GM12865 (cell line): ENCODE measurements at places on chromosomes 4 and X.

DNA sequence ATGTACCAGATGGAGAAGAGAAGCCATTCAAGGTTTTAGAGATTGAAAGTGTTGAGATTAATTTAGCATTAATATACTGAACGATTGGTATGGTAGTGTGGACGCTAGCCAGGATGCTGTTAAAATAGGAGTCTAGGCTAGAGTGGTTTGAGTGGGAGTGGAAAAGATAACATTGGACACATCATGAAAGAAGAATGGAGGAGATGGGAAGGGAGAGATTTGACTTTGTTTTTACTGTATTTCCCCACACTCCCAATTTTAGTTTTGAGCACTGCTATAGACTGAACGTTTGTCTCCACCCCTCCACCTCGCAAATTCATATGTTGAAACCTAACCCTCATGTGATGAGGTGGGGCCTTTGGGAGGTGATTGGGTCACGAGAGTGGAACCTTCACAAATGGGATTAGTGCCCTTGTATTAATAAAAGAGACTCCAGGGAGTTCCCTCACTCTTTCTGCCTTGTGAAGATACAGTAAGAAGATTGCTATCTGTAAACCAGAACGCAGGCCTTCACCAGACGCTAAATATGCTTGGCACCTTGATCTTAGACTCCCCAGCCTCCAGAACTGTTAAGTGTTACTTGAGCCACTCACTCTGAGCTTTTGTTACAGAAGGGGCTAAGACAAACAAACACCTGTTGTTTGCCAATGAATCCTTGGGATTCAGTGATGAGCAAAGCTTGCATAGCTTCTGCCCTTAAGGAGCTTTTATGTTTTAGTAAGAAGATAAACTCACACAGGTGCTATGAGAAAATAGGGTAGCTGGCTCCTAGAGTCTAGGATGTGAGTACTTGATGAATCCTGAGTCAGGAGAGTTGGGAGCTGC lies 25.8 kb downstream of the USP9X start:
- DNase-seq, result no peak

- no peak for DNase-seq
Observed at GRCh38 chrX:120462370-120462769, 6.7 kb downstream of the LAMP2 start.

DNA sequence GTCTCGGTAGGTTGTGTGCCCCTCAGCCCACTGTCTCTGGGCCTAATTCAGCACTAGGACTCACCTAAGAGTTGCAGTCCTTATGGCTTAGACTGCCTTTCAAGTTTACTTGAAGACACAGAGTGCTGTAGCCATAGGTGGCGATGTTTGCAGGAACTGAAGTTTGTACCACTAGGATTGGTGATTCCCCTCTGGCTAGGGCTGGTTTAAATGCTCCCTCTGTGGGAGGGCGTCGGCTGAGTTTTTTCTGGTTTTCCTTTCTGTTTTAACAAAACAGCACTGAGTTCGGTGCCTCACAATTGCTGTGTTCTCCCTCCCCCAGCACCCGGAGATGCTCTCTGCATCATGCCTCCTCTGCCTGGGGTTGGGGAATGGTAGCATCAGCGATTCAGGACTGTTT lies 480.9 kb downstream of the PCDH11X start:
- DNase-seq, result no peak

- no peak for DNase-seq
Observed at GRCh38 chr4:74127745-74128144, 28.8 kb upstream of the CXCL2 start.

GRCh38 chr4:158428242-158428641 lies 93.4 kb upstream of the RXFP1 start:
- no peak for DNase-seq

- DNase-seq, result no peak
Observed at GRCh38 chr4:66694739-66695138, 850.6 kb downstream of the CENPC start.

GRCh38 chrX:65034668-65035445 lies 58.6 kb upstream of the ZC4H2 start:
- DNase-seq, result peak; percentile 91

- DNase-seq, result no peak
Observed at GRCh38 chrX:74132280-74132679, 171.7 kb upstream of the ZCCHC13 start.

- DNase-seq, result no peak
Observed at GRCh38 chrX:117834076-117834475, 282.5 kb downstream of the KLHL13 start.

- peak; percentile 64 for DNase-seq
Observed at GRCh38 chr4:85707611-85708010, 232.7 kb downstream of the ARHGAP24 start.

GRCh38 chr4:140061194-140061593 lies 92.8 kb downstream of the MAML3 start:
- DNase-seq, result no peak

- DNase-seq, result peak; percentile 22
Observed at GRCh38 chr4:20629186-20630106, 70.8 kb upstream of the PACRGL start.

DNA sequence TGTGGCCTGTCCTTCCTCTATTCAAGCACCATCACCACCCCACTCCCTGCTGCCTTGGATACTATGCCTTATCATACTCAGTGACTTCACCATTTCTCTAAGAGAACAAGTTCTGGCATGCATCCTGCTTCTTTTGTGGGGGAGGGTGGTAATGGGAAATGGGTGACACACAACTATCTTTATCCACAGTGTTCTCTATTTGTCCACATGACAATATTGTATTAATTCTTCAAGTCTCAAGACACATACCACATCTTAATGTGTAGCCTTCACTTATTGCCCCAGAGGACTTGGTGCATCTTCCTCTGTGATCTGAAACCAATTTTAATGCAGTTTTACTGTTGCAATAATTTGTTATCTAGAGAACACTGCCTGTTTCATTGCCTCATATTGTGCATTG lies 29.3 kb upstream of the UGT2B7 start:
- DNase-seq, result no peak

- no peak for DNase-seq
Observed at GRCh38 chrX:67750694-67751093, 206.9 kb downstream of the AR start.

DNA sequence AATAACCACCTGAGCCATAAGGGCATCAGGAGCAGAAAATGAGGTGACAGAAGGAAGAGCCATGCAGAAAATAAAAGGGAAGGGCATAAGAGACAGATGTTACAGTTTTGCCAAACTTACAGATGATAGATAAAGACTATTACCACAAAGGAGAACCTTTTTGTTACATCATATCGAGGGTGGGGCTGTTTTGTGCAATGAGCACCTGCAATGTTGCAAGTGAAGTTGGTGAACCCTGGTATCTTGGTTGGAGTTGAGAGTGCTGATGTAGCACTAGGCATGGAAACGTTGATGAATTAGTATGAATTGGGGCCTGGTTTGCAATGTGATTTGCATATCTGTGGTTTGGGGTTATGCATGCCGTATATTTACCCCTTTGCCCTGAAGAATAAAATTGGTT lies 119.8 kb upstream of the TEX13D start:
- DNase-seq, result no peak

GRCh38 chrX:107014936-107015335 lies 14.9 kb upstream of the MORC4 start:
- DNase-seq, result no peak

DNA sequence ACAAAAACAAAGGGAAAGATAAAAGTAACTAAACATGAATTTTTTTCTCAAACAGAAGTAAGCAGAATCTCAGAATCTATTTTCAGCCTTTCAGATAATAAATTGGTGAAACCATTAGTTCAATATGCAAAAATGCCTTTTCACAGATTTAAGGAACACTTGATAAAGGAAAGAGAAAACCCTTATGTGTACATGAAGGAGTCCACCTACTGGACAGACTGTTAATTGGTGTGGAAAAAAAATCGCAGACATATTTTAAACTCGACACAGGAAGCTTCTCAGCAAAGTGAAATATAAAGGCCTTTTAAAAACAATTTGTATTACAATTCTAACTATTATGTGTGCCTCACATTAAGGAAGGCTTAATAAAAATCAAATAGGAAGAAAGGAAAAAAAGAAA lies 22.3 kb downstream of the COX7B2 start:
- DNase-seq, result peak; percentile 5

GRCh38 chr4:1983053-1983845 lies 25.5 kb downstream of the NELFA start:
- DNase-seq, result no peak

DNA sequence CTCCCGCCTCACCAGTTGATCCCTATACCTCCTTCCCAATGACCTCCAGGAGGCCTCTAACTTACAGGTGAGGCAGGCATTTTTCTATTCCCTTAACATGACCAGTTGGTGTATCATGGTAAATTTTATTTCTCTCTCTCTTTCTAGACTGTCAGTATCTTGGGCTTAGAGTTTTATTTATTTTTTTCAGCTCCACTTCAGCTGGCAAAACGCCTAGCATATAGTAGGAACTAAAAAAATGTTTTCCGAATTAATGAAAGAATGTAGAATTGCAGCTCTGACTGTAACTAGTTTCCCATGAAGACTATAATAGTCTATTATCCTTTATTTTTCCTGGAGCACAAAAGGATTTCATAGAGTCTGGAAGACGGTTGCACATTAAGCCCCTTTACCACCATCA lies 84.8 kb downstream of the PDE5A start:
- no peak for DNase-seq

DNA sequence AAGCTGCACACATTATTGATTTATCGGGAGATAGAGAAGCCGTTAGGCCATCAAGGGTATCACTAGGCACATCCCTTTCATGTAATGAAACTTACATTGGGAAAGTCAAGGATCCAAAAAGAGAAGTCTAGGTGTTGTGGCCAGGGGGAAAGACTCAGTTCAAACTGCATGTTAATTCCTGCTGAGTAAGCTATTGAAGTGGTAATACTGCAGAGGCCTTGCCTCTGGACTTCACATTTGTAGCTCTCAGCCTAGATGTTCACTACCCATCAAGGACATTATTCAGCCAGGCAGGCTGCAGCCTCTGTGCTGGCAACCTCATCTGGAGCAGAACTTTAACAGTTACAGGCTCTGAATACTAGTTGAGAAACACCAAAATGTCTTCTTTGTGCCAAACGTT lies 2094.5 kb upstream of the AGA start:
- no peak for DNase-seq

DNA sequence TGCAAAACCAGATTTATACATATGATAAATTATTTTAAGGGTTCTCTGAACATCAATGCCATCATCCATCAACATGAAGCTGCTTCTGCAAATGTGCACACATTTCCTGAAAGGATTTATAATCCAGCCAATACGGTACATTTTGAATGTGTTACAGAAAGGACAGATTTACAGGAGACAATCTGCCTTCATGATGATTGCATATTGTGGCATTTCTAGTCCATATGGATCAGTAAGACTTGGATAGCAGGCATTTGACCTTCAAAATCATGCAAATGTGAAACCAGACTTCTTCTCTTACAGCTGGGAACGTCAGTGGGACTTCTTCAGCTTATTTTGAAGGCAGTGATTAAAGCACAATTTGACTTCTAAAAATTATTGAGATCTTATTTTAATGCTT lies 217.3 kb upstream of the GK2 start:
- no peak for DNase-seq

DNA sequence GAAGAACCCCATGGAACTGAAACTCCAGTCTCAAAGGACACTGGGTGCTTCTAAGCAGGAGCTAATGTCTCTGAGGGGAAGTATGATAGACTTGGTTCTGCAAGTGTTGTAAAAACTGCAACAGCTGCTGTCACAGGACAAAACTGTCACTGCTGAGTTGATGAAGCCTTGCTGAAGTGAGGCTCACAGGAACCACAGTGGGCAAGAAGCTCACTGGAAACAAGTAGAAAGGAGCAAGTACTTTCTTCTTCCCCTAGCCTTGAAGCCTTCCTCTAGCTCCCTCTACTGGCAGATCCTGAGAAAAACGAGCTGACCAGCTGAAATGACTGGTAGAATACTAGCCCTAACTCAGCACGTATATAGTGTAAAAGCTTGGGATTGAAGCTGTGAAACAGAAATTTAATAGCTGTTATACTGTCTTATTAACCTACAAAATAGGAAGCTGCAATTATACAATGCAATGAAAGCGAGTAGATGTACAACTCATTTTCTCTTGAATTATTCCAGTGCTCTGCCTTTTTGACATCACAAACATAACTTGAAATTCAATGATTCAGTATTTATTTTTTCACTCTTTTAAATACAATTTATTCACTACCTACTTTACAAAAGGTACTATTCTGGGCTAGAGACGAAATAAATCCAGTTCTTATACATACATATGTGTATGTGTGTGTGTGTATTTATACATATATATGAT lies 91.4 kb downstream of the GABRB1 start:
- peak; percentile 78 for DNase-seq

DNA sequence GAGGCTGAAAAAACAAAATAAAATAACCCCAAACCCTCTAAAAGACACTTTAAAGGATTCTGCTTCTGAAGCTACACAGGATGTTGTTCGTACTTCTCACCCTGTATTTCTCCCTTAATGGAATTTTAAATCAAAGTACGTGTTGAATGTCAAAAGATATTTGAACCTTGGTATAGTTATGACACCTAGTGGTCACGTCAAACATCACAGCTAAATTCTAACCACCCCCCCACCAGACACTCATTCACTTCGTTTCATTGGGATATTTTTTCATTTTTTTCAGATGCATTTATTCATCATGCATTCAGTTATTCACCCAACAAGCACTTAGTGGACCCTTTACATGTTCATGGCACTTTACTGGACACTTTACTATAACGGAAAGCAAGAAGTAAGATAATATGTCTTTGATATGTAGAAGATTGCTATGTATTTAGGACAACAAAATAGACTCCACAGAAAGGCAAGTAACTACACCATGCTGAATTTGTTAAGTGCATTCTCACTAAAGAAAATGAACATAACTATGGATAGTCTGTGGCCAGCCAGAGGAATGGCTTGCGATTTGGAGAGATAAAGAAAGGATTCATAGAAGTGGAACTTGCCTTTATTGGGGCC lies 62.5 kb upstream of the GPR174 start:
- peak; percentile 66 for DNase-seq

- DNase-seq, result no peak
Observed at GRCh38 chr4:108850219-108850649, 87.4 kb upstream of the ETNPPL start.

DNA sequence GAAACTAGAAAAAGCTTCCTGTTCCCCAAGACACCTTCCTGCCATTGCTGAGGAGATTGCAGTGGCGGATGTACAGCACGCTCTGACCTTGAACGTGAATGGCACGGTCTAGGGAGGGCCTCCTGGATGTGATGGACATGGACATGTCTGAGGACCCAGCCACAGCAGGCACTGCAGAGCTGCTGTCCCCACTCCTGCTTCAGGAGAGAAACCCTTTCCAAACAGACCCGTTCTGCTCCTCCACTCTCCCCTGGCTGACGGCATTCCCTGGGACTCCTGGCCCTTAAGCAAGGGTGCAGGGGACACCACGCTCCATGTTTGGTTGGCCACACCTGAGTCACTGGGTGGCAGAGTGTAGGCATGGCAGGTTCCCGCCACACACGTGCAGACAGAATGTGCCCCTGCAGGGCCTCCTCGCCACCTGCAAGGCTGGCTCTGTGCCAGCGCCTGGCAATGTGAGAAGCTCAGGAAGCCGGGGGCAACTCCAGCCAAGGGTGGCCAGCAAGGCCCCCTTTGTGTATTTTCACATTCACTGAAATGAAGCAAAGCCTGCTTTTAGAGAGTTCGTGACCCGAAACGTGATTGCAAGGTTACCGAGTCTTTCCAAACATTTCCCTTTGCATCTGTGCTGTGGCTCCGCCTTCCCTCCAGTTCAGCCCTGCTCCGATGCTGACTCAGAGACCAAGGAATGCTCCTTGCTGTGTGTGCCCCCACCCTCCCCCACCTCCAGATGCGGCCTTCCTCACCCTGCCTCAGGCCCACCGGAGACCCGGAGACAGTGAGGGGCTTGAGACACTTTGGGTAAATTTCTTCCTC lies 46.1 kb downstream of the HTRA3 start:
- no peak for DNase-seq

- DNase-seq, result peak; percentile 72
Observed at GRCh38 chr4:1720163-1720983, 750 bp downstream of the TMEM129 start.
